Thymus (tissue), 14 donors: ENCODE measurements at places on chromosomes 2 and 18. TPM values are rescaled to one million over a fixed set of nuclear protein-coding genes. Genes with fewer than 3 reads are reported as not detected.

ARL6IP6 gene
- polyA plus RNA-seq: 19.5 TPM

CFC1 gene
- 2.6 TPM for polyA plus RNA-seq

ANKRD30B gene
- polyA plus RNA-seq: 0.02 TPM

CCBE1 gene
- 0.62 TPM for polyA plus RNA-seq

NEU2 gene
- not detected for polyA plus RNA-seq

ITGB6 gene
- 0.32 TPM for polyA plus RNA-seq

SPHKAP gene
- 0.55 TPM for polyA plus RNA-seq

MTX2 gene
- polyA plus RNA-seq: 57.7 TPM

LRATD1 gene
- polyA plus RNA-seq: 9.4 TPM

- DNase-seq: no peak
Measured at GRCh38 chr18:48486754-48487153, 52.1 kb upstream of the CTIF start.

GRCh38 chr2:112156152-112156986 is 18.2 kb downstream of the FBLN7 start:
- no peak for DNase-seq

- DNase-seq: no peak
Measured at GRCh38 chr2:123747326-123747725, 277.8 kb upstream of the CNTNAP5 start.

DNA sequence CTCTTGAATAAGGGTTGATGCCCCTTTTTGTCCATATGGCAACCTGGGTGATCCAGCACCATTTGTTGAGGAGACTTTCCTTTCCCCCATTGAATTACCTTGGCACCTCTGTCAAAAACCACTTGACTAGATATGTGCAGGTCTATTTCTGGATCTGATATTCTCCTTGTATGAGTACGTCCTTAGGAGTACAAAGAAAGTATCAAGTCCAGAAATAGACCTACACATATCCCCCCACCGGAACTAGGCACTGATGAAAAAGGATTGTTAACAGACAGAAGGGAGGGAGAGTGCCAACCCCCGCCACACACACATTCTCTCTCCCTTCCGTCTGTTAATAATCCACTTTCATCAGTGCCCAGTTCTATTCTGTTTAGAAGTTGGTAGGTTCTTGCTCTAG is 225.0 kb downstream of the TMEM163 start:
- DNase-seq: no peak

DNA sequence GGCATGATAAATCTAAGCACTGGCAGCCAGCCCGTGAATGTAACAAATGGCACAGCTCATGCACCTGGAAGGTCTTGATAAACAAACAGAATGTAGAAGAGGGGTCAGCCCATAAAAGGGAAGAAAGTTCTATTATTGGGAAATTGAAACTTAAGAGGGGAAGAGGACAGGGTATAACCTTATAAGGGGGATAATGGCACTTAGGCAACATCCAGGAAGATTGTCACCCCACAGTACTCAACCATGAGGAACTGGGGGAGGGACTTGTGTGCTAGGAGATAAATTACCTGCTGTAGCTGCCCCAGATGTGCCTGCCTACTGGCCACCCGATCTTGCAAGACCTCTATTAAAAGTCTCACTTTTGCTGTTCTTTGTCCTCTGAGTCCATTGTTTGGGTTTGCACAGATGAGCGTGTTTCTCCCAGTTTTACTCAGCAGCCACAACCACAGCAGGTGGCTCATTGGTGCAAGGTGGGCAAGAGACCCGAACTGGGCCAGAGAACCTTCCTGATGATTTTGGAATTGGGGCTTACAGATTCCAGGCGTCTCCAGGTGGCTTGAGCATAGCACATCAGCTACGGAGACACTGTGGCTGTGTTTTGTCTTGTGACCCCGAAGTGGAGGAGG is 79.0 kb upstream of the TAF1B start:
- no peak for DNase-seq

GRCh38 chr2:117785740-117786139 is 28.8 kb upstream of the DDX18 start:
- peak; percentile 57 for DNase-seq

GRCh38 chr2:99922664-99923063 is 219.7 kb downstream of the AFF3 start:
- no peak for DNase-seq

- DNase-seq: no peak
Measured at GRCh38 chr2:78118037-78118436, 595.9 kb upstream of the LRRTM4 start.

DNA sequence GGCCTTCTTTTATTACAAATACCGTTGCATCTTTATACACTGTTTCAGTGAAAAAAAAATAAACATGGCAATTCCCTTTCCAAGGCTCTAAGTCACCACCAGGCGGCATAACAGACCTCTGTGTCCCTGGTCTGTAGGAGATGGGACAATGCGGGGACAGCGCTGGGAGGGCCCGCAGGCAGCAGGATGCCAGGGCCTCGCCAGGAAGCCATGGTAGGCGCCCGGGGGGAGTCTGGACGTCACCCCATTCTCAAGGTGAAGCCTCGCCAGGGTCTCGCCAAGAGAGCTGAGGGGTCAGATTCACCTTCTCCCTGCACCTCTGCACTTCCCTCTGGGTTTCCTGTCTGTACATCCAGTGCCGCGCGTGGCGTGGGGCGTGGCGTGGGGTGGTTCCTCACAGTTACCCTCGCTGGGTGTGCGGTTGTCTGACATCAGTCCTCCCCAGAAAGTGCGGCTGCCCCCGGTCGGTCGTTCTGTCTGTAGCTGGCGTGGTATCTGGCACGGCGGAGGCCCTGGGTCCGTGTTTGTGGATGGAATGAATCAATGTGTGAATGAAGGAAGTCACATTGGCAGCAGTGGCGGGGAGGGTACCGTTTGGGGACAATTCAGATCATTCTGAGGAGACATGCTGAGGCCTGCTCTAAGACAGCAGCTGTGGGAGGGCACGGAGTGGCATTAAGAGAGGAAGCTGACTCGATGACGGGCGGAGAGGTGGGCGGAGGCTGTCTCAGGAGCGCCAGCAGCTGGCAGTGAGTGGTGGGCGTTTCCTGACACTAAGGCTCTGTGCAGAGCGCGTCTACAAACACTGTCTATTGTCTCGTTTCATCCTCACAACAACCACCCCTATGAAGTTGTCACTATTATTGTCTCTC is 46.0 kb downstream of the LRRFIP1 start:
- peak; percentile 94 for DNase-seq

DNA sequence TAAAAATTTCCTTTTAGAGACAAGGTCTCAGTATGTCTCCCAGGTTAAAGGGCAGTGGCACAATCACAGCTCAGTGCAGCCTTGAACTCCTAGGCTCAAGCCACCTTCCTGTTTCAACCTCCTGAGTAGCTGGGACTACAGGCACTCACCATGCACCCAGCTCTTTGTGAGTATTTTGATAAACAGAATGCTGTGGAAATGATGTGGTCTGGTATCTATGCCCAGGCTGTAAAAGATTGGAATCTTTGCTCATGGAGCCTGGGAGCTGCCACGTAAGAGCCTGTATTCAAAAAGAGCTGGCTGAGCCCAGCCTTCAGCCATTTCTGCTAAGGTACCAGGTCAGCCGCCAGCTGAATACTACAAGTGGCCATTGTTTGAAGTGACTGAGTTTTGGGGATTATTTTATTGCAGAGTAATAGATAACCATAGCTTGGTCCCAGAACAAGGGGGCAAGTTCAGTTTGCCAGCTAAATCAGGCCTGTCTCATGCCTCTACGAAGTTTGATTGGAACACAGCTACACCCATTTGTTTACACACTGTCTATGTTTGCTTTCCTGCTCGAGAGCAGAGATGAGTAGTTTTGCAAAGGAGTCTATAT is 21.3 kb upstream of the ARL5A start:
- DNase-seq: no peak

DNA sequence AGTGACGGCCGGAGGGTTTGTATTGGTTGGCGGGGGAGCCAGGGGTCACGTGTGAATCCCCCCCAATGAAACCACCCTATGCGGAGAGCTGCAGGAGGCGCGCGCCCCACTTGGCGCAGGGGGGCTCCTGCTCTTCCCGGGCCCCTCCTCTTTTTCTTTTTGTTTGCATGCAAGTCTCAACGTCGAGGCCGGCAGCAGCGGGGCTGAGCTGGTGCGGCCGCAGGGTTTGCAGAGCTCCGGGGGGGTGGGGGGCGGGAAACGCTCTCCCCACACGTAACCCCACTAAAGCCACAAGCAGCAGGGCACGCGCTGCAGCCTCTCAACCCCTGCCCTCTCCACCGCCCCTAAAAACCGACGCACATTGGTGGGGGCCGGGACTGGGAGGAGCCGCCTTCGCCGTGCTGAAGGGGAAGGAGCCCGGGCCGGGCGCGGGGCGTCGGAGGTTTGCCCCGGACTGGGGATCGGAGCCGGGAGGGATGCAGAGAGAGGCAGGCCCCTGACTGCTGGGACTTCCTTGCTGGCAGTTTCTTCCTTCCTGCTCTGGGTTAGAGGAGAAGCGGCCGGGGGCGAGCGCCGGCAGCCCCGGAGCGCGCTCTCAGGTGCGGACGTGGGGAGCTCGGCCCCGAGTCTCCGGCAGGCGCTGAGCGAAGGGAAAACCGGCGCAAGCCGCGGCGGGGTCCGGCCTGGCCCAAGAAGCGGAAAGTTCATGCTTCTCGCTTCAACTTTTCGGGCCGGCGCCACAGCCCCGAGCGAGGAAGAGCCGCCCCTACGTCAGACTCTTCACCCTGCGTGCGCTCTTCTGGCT is 864 bp downstream of the LBH start:
- peak; percentile 93 for DNase-seq

DNA sequence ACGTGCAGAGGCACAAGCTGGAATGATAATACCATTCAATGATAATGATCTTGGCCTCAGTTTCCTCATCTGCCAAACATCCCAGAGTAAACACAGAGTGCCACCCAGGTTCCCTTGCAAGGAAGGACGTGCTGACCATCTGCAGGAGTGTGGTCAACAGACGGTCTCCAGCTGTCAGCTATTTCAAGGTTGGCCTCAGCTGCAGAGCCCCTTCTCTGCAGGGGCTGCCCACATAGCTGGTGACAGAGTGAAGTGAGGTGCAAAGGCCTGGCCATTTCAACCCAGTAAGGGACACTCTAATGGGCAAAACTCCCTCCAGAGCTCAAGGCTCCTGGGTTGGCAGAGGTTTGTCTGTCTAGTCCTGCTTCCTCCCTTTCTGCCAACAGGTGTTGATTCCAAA is 8.3 kb upstream of the WNT6 start:
- no peak for DNase-seq

GRCh38 chr2:100953406-100954043 is 48.6 kb upstream of the RPL31 start:
- no peak for DNase-seq

DNA sequence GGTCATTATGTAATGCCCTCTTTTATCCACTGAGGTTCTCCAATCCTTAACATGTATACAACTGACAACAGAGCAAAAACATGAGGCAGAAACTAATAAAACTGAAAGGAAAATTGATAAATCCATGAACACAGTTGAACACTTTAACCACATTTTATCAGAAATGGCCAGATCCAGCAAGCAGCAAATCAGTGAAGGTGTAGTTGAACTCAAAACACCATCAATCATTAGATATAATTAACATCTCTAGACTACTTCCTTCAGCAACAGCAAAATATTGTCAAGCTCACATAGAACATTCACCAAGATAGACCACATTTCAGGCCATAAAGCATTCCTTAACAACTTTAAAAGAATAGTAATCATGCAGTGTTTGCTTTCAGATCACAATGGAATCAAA is 72.9 kb downstream of the HS6ST1 start:
- DNase-seq: no peak

DNA sequence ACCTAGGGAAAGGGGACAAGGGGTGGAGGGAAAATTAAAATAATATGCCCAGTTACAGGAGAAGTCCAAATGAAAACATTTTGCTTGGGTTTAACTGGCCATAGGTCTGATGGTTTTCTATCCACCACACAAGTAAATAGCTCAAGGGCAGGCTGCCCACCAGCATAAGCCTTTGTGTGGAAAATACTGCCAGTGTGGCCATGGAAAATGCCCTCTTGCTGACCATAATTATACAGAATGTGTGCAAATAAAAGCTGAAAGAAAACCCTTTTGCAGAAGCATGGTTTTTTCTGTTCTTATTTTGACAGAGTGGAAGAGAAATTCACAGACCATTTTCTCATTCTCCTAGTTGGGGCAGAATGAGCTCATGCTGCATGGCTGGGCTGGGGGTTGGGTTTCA is 111.3 kb upstream of the SIX2 start:
- no peak for DNase-seq

GRCh38 chr2:143730953-143731260 is 601.7 kb downstream of the ARHGAP15 start:
- no peak for DNase-seq

- DNase-seq: no peak
Measured at GRCh38 chr18:58180738-58181353, 136.8 kb downstream of the NEDD4L start.
